ENCODE measurements at places on chromosomes 16 and 17.

DNA sequence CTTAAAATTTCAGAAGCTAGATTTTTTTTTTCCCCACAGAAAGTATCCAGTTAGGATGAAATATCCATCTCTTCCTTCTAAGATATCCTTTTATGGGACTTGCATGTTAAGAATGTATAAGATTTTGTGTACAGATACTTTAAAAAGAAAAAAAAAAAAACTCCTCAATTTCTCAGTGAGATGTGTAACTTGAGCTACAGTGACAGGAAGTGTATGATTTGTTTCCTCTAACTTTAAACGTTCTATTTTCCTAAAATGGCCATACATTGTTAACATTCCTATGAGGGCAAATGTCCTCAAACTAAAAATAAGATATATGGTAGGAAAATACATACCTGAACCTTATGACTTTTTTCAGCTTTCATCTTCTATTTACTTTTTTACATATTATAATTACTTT lies 8.9 kb downstream of the FBXO47 start:
- no peak for DNase-seq

DNA sequence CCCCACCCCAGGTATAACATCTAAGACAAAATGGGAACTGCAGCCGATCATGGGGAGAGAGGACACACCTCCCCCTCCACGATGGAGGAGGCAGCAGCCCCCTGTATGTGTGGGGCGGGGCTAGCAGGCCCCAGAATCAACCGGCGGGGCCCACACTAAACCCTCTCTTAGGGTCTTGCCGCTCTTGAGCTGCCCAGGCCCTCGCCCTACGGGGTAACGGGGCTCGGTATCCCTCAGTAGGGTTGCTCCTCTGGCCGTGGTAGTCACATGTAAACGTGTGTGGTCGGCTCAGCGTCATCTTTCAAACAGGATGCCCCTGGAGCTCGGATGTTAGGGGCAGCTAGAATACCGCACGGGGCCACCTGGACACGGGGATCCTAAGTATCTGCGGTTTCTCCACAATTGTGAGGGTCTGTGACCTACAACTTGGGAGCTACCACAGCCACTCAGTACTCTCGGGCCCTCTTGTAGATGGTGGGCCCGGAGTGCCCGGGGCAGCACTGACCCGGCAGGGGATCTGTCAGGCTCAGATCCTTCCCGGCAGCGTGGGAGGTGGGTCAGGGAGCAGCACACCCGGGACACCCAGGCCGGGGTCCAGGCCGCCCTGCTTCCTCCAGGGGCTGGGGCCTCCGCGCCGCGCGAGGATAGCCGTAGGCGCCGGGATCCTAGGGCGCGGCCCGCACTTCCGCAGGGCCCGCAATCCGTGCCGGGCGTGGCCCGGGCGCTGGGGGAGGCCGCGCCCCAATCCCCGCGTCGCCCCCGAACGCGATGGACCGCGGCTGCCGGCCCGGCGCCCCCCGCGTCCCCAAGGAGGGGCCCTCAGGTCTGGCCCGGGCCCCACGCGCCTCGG lies 781 bp downstream of the ARHGDIA start:
- DNase-seq, result no peak

DNA sequence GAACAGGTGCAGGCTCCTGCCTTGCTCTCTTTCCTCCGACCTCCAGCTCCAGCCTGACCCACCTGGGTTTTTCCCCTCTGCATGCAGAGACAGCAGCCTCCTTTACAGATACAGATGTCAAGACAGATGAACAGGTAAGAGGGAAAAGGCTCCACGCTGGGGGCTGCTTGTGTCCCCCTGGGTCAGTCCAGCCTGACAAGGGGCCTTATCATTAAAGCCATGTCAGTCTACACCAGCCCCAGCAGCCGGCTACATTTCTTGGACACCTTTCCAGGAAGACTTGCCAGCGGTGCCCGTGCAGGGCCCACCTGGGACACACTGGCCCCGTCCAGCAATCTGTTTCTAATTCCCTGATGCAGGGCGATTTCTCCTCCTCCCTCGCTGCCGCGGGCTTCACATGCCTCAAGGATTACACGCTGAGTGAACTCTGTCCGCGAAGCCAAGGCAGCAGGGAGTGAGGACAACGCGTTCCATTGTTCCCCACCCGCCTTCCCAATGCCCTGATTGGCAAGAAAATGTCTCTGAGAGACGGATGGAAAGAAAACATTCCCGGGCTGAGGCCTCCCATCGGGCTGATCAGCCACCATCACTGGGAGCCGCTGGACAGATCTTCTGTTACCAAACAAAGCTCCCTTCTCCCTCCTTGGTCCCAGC lies 184.7 kb downstream of the C16orf95 start:
- peak; percentile 9 for DNase-seq

DNA sequence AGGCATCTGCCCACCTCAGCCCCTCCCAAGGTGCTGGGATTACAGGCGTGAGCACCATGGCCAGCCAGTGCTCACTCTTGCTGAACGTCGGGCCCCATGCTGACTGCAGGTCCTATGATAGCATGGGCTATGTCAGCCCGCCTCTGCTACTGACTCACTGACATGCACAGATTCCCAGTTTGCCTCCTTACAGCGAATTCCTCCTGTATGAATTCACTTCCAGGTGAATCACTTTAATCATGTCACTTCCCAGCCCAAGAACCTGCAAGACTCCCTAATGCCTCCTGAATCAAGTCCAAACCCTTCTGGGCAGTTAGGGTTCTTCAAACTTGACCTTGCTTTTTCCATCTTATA lies 16.1 kb upstream of the UBTF start:
- DNase-seq, result no peak

DNA sequence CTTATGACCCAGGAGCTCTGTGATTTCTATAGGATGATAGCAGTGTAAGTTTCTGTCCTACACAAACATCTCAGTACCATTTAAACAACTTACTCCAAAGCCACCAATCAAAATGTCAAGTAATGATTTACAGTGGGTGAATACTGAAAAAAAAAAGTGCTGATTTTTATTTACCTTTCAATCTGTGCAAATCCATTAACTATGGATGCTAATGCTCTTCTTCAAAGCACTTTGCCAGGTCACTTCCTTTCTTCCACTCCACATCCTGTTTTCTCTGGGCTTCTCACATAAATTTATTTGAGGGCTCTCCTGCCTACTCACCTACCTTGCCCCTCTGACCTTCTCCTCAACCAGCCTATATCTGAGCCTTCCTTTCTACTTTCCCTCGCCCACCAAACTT lies 101.6 kb downstream of the SKAP1 start:
- no peak for DNase-seq

GRCh38 chr16:4477966-4478365 lies 1.8 kb downstream of the HMOX2 start:
- no peak for DNase-seq

DNA sequence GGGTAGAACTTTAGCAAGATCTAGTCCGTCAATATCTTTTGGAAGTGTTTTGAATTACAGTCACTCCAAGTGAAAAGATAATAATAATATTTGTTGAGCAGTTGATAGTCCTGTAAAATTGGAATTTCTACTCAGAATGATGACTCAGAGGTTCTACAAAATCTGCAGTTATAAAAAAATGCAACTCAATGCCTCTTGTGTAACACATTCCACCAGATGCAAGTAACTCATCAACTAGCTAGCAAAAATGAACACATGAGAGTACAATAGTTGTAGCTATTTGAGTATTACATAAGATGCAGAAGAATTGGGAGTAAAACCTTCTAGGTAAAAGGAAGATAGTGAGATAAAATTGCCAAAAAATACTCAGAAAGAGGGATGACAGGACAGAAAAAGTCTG lies 177.2 kb downstream of the CDH8 start:
- no peak for DNase-seq

- DNase-seq, result no peak
These were observed 135.4 kb downstream of the CLEC16A start for GRCh38 chr16:11079652-11080187.

GRCh38 chr16:983044-984030 lies 1.8 kb downstream of the SOX8 start:
- DNase-seq, result peak; percentile 69

DNA sequence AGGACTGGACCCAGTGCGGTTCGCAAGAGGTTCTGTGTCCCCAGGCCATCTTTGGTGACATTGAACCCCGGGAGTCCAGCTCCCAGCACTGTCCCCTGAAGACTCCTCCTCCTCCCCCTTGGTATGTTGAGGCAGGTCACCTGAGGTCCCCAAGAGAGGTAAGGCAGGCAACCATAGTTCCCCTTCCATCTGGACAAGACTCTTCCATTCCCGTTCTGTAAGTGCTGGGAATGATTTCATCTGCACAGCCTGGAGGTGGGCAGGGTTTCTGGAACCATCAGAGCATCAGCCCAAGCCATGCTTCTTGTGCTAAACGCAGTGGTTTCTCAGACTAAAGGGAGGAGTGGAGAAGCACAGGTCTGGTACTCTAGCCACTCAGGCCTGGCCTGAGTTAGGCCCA lies 24.9 kb downstream of the COPZ2 start:
- DNase-seq, result no peak
